HTR-8/SVneo (cell line): ENCODE measurements at places on chromosomes 5 and 9.

DNA sequence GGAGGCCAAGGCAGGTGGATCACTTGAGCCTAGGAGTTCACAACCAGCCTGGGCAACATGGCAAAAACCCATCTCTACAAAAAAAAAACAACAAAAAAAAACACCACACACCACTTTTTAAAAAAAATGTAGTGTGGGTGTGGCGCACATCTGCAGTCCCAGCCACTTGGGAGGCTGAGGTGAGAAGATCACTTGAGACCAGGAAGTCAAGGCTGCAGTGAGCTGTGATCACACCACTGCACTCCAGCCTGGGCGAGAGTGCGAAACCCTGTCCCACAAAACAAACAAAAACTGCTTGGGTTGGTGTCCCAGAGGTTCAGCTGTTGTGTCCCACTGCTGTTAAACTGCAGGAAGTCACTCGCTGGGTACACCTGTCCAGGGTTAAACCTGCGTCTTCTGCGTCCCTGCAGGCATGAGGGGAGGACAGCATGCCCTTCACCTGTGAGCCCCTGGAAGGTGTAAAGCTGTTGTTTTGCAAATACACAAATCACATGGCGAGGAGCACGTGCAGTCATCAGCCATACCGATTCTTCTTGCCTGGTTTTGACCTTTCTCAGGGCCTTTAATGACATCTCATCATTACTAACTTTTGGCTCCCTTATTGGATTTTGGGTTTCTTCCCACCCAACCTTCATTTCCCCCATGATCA lies 29.3 kb upstream of the CLPTM1L start:
- DNase-seq = no peak

DNA sequence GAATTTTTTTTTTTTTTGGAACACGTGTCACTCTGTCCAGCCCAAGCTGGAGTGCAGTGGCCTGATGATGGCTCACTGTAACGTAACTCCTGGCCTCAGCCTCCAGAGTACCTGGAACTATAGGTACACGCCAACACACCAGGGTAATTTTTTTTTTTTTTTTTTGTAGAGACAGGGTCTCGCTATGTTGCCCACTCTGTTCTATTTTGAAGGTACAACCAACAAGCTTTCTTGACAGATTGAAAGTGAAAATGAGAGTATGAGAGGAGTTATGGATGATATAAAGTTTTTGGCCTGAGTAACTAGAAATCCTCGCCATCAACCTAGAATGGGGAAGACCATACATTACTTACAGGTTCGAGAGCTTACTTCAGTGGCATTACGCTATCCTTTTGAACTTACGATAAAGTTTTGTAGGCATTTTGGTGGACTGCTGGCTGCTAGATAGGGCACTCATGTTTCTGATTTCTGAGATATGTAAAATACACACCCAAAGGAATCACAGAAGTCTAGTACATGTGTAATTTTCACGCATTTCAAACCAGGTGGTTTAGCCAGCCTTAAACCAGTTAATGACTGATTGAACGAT lies 806 bp upstream of the CDC42SE2 start:
- DNase-seq = no peak

GRCh38 chr9:131284856-131285255 lies 4.7 kb upstream of the PLPP7 start:
- DNase-seq = no peak

GRCh38 chr5:146345240-146345577 lies 6.6 kb downstream of the POU4F3 start:
- DNase-seq = no peak

- no peak for DNase-seq
Observed at GRCh38 chr9:104256031-104256695, 162.1 kb downstream of the SMC2 start.
